Kidney tubule cell (primary cell): ENCODE measurements at places on chromosomes 1 and 21.

DNA sequence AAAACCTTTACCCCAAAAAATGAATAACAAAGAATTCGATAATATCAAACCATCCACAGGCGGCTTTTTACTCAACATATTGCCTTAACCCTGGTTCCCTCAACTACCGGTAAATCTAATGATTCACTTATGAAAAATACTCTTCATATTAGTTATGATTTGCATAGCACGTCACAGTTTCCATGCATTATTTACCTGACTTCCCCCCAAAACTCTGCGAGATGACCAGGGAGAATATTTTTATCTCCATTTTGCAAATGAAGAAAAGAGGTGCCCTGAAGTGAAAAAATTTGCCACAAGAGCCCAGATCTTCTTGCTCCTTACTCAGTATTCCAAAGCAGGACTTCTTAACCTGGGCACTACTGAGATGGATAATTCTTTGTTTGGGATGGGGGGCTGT is 2.9 kb downstream of the JAK1 start:
- DNase-seq = no peak

- no peak for DNase-seq
These were observed 212.3 kb downstream of the KAZN start for GRCh38 chr1:14810595-14811361.

GRCh38 chr1:241271427-241271826 is 85.6 kb downstream of the RGS7 start:
- peak; percentile 22 for DNase-seq

GRCh38 chr1:30761381-30762151 is 4.0 kb upstream of the LAPTM5 start:
- DNase-seq = no peak

DNA sequence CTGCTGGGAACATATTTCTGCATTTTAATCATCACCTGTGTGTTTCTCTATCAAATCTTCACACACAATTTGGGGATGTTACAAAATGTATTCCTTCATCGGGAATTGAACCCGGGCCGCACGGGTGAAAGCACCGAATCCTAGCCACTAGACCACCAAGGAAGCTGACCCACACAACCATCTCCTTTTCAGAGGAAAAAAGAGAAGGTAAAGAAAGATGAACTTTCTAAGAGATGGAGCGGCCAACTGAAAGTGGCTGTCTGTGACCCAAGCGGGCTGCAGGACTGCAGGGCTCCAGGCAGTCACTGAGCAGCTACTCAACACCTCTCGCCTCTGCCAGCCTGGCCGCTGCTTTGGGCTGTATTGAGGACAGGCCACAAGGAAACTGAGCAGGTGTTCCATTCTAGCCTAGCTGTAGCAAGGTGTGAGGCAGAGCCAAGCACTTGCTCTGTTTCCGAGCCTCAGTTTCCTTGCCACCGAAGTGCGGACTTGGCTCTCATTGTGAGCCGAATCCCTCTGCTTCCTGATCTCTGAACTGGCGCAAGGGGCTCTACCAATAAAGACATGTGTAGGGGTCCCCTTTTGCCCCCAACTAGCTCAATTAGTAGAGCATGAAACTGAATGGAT is 156.9 kb upstream of the NBPF11 start:
- DNase-seq = peak; percentile 31

GRCh38 chr1:100536031-100536430 is 1.9 kb upstream of the GPR88 start:
- DNase-seq = no peak

GRCh38 chr1:92487078-92487605 is 417 bp upstream of the GFI1 start:
- no peak for DNase-seq

GRCh38 chr21:26739189-26739588 is 106.0 kb downstream of the ADAMTS1 start:
- DNase-seq = peak; percentile 40
